ENCODE measurements at places on chromosomes 2 and 18. TPM values are rescaled to one million over a fixed set of nuclear protein-coding genes. Genes with fewer than 3 reads are reported as not detected.

IGFBP5 gene
- total RNA-seq = 334 TPM

LOXHD1 gene
- not detected for total RNA-seq

CNNM3 gene
- total RNA-seq = 2.2 TPM

TBR1 gene
- not detected for total RNA-seq

CXCR4 gene
- total RNA-seq = 0.27 TPM

RGPD3 gene
- total RNA-seq = 0.45 TPM

ZSWIM2 gene
- not detected for total RNA-seq

ADAM17 gene
- 108 TPM for total RNA-seq

TMEM37 gene
- not detected for total RNA-seq

GPBAR1 gene
- total RNA-seq = not detected
